Stomach (tissue), 19 donors: ENCODE measurements at places on chromosomes 3 and 15. TPM values are rescaled to one million over a fixed set of nuclear protein-coding genes. Genes with fewer than 3 reads are reported as not detected.
A peak's percentile ranks its signal among the peaks of the same experiment; 100 is the strongest.

The PP2D1 gene
- total RNA-seq, result not detected

GRCh38 chr3:9897408-9898372 lies 5.0 kb upstream of the IL17RE start:
- peaks cover 50% of the 10 kb centered on the region for H3K4me1 ChIP-seq
- H3K27ac ChIP-seq, result peak overlapping the region; percentile 90
- H3K36me3 ChIP-seq, result peaks cover 15% of the 10 kb centered on the region
- peak; percentile 81 for DNase-seq
- no peak overlapping the region for H3K4me3 ChIP-seq

GRCh38 chr3:141255846-141256261 lies 24.2 kb downstream of the PXYLP1 start:
- peaks cover 6% of the 10 kb centered on the region for H3K36me3 ChIP-seq
- no peaks in the 10 kb centered on the region for H3K27me3 ChIP-seq
- H3K4me3 ChIP-seq, result no peak overlapping the region
- no peaks in the 10 kb centered on the region for H3K4me1 ChIP-seq
- no peak overlapping the region for H3K27ac ChIP-seq

The ZPLD1 gene
- total RNA-seq, result not detected

- DNase-seq, result no peak
- H3K4me3 ChIP-seq, result peak overlapping the region; percentile 58
- peaks cover 49% of the 10 kb centered on the region for H3K4me1 ChIP-seq
These were observed 2.4 kb downstream of the CMTM6 start for GRCh38 chr3:32500231-32500630.

DNA sequence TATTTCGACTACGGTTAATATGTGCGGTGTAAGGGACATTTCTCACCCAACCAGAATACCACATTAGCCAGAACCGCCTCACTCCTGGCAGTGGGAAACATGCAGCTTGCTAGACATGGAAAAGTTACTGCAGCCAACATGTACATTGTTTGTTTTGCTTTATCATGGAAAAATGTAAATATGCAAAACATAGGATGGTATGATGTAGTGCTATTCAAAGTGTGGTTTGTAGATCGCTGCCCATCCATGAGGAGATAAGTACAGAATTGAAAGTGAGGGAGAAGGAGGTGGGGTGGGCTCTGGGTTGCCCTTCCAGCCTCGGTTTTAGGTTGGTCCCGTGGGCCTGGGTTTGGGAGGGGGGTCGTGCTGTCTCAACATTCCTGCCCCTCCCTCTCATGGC lies 42.5 kb upstream of the SPESP1 start:
- H3K36me3 ChIP-seq, result no peaks in the 10 kb centered on the region
- no peaks in the 10 kb centered on the region for H3K4me1 ChIP-seq
- DNase-seq, result no peak
- H3K4me3 ChIP-seq, result no peak overlapping the region
- no peak overlapping the region for H3K27ac ChIP-seq
- no peaks in the 10 kb centered on the region for H3K27me3 ChIP-seq

- no peak overlapping the region for H3K27ac ChIP-seq
- no peak overlapping the region for H3K4me3 ChIP-seq
- H3K27me3 ChIP-seq, result no peaks in the 10 kb centered on the region
- peaks cover 9% of the 10 kb centered on the region for H3K4me1 ChIP-seq
These were observed 27.8 kb upstream of the ATP13A3 start for GRCh38 chr3:194514626-194515025.

DNA sequence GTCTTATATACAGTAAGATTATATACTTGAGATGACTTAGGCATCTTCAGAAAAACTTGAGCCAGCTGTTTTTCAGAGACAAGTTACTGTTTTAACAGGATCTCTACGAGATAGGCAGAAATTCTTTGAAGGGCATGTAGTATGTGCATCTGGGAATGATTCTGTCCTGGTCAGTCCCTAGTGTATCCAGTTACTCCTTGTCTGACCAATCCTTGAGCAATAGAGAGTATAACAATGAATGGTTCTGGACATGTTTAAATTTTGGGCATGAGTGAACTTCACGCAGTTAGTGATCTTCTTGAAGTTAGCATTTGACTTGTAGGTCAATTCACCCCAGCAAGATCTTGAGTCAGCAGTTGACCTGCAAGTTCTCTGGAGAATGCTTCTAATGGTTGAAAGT lies 24.7 kb upstream of the HHLA2 start:
- no peaks in the 10 kb centered on the region for H3K36me3 ChIP-seq
- DNase-seq, result no peak
- H3K27me3 ChIP-seq, result no peaks in the 10 kb centered on the region
- H3K4me3 ChIP-seq, result no peak overlapping the region
- no peaks in the 10 kb centered on the region for H3K4me1 ChIP-seq

The CAPN3 gene
- total RNA-seq, result 0.29 TPM

The RASSF1 gene
- 19.3 TPM for total RNA-seq

DNA sequence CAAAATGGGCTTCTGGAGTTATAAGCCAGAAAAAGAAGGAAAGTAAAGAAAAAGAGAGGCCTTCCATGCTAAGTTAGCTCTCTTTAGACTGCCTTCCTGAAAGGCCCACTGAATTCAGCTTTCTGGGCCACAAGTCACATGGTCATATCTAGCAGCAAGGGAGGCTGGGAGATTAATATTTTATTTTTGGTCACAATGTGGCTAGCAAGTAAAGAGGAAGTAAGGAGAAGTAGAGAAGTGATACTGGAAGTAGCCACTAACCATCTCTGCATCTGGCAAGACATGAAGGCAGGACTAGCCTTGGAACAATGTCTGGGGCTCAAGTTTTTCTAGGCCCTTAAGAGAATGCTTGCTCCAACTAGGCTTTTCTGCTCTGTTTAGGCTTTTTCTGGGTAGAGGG lies 81.8 kb upstream of the UBE2E1 start:
- H3K36me3 ChIP-seq, result no peaks in the 10 kb centered on the region
- no peak overlapping the region for H3K27ac ChIP-seq
- no peaks in the 10 kb centered on the region for H3K4me1 ChIP-seq
- no peak for DNase-seq
- H3K27me3 ChIP-seq, result no peaks in the 10 kb centered on the region

The NEIL1 gene
- 111 TPM for total RNA-seq

- no peaks in the 10 kb centered on the region for H3K27me3 ChIP-seq
- H3K4me3 ChIP-seq, result no peak overlapping the region
- H3K36me3 ChIP-seq, result no peaks in the 10 kb centered on the region
- peak overlapping the region; percentile 77 for H3K27ac ChIP-seq
These were observed 54.0 kb downstream of the B3GNT5 start for GRCh38 chr3:183306798-183307671.

GRCh38 chr15:74458473-74458872 lies 2.5 kb downstream of the UBL7 start:
- DNase-seq, result no peak
- peaks cover 13% of the 10 kb centered on the region for H3K36me3 ChIP-seq
- H3K27me3 ChIP-seq, result no peaks in the 10 kb centered on the region
- peaks cover 7% of the 10 kb centered on the region for H3K4me1 ChIP-seq
- no peak overlapping the region for H3K27ac ChIP-seq
- no peak overlapping the region for H3K4me3 ChIP-seq
